ENCODE measurements at places on chromosomes 6 and 20.

DNA sequence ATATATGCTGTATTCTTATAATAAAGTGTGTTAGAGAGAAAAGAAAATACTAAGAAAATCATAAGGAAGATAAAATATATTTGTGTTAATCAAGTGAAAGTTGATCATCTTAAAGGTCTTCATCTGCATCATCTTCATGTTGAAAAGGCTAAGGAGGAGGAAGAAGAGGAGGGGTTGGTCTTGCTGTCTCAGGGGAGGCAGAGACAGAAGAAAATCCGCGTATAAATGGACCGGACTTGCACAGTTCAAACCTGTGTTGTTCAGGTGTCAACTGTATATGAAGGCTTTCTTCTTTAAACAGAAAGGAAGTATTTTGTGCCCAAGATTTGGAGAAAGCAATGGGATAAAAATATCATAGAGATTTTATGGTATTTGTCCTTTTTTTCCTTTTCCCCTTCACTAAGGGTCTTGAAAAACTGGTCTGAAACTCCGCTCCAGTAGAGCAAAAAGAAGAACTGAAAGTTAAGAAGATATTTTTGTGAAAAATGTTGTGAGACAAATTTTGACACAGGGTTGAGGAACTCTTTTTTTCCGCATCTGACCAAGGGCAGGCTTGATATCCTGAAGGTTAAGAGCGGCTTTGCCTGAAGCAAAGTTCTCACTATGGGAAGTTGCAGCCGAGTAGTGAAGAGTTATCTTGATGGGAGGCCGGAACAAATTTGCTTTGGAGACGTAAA is 350.7 kb downstream of the LAMA2 start:
- DNase-seq, result no peak

DNA sequence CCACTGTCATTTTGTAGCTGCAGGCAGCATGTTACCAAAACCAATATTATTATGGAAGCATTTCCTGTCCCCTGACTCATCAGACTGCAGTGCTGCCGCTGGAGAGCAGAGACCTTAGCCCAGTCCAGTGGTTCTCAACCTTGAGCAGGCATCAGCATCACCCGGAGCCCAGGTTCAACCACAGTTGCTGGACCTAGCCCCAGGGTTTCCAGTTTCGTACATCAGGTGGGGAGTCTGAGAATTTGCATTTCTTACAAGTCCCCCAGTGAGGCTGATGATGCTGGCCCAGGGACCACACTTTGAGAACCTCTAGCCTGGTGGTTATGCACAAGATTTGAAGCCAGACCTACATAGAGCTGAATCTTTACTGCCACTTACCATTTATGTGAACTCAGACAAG is 47.3 kb downstream of the LY86 start:
- no peak for DNase-seq

- DNase-seq, result no peak
Observed at GRCh38 chr6:31266567-31267360, 5.1 kb downstream of the HLA-C start.

GRCh38 chr6:90350689-90351554 is 54.3 kb upstream of the BACH2 start:
- peak; percentile 4 for DNase-seq

DNA sequence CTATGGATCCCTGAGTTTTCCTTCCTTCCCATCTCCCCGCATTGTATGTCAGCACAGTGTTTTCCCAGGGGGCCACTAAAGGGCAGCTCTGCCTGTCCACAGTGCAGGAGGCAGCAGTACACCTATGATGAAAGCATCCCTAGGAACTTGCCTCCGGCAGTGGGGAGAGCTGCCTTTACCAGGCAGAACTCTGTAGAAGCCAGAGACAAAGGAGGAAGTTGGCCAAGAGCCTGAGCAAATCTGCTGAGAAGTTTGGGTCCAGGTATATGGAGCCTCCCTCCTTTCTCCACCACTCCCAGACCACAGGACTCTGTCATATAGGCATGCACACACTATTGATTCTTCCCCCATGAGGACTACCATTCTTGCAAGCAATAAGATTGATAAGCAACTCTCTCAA is 282.7 kb downstream of the TBC1D7 start:
- DNase-seq, result no peak

- no peak for DNase-seq
Observed at GRCh38 chr6:4129446-4129845, 5.9 kb downstream of the ECI2 start.

GRCh38 chr6:155580904-155581303 is 125.3 kb upstream of the NOX3 start:
- DNase-seq, result no peak

- no peak for DNase-seq
Observed at GRCh38 chr6:37503309-37503965, 3.7 kb upstream of the CCDC167 start.

- DNase-seq, result no peak
Observed at GRCh38 chr6:131980791-131981623, 29.8 kb upstream of the CCN2 start.

DNA sequence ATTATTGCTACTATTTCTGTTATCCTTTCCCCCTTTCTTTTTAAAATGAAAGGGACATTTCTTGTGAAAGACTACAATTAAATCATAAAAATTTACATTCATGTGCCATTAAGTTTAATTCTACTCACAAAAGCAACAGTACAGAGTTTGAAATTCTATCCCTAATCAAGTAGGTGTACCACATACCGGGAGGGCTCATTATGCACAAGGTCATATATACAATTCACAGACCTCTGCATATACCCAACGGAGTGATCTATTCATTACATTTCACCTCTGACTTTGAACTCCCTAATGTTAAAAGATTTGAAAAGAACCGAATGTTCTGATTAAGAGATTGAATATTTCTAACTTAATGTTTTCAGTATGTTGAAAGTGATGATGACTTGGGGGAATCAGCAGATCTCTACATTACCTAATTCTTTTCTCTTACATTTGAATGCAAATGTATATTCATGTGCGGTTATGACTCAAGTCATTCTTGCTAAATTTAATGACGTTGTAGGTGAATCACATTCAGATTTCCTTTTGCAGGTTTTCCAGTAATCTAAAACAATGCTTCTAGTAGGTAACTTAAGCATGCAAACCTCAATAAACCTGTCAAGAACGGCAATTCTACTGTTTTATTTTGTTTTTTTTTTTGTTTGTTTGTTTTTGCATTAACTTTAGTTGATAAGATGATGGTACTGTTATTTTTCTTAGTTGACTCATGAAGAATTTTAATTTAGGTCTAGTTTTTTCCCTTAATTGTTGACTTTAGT is 7.3 kb downstream of the EYA4 start:
- DNase-seq, result no peak
